ENCODE measurements at places on chromosomes 12 and 14.

- no peak for DNase-seq
Observed at GRCh38 chr12:91179966-91180561, 2.6 kb downstream of the DCN start.

DNA sequence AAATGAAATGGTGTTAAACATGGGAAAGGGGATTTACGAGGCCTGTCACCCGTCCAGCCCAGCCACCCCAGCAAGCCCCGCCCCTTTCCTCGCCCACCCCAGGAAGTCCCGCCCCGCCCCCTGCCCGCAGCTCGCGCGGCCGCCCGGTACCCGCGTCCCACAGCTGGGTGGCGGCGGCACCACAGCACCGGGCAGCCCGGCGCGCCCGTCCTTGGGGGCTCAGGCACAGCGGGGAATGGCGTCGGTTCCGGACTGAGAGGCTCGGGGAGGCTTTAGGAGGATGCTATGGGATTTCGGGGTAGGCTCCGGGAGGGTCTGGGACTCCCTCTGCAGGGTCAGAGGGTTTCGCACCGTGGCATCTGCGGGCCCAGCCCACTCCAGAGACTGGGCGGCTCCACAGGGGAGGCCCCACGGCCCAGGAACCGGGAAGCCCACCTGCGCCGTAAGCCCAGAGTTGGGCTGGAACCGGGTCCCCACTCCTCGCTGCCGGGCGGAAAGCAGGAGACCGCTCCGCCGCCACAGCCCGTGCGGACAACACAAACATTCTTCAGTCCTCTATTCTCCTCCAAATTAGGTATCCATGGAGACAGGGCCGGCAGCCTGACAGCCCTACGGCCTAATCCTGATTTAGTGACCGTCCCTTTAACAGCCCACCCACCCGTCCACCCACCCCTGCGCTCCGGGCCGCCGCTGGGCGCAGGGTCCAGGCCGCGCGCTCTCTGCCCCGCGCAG lies 1.4 kb downstream of the FIGNL2 start:
- DNase-seq = no peak

GRCh38 chr12:31832740-31833729 lies 104.2 kb upstream of the AMN1 start:
- DNase-seq = no peak

GRCh38 chr12:49740930-49741881 lies at the start of gene TMBIM6:
TSS of gene TMBIM6 (plus strand) at chr12:49741557. CDS start at chr12:49752494, 10,937 bp downstream.
- peak; percentile 100 for DNase-seq

DNA sequence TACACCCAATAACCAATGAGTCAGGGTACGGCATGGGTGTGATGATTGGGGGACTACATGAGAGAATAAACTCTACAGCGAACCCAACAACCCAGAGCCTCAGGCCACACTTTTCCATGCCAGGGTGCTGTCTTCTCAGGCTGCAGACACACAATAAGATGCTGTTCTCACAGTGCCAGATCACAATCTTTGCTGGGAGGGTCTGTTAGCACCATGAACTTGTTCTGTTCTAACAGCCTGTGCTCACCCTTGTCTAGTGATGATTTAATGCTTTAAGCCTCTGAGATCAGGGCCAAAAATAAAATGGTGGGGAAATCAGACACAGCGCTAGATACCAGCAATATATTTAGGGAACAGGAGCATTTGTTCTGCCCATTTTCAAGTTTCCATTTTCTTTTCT lies 621.9 kb upstream of the TBX3 start:
- DNase-seq = no peak

DNA sequence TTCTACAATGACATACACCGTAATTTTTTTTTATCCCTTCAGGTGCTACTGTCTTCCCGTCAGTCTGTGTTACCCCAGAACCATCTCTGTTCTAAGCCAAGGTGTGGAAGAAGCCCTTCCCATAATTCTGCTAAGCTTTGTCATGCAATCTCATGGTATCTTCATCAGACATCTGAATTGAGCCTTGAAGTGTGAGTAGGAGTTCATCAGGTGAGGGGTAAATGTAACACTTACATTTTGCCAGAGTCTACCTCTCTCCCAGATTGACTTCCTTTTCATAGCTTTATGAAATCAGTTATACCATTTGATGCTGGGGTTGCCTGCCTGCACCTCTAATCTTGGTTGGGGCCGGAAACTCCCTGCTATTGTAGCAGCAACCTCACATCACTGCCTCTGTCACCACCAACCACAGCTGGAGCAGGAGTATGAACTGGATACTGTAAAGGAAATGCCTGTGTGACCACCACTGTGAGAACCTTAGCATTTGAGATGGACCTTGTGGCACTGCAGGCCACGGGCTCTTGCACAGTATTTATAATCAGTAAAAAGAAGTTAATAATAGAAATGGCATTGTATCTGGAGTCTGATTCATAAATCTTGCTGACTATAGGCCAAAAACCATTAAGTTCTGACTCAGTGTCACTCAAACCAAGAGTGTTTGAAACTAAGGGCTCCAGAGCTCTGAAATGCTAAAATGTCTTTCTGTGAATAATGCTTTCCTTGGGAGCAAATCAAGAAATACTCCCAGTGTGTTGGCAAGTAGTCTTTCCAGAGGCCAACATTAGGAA lies 58.7 kb upstream of the STK38L start:
- peak; percentile 19 for DNase-seq

DNA sequence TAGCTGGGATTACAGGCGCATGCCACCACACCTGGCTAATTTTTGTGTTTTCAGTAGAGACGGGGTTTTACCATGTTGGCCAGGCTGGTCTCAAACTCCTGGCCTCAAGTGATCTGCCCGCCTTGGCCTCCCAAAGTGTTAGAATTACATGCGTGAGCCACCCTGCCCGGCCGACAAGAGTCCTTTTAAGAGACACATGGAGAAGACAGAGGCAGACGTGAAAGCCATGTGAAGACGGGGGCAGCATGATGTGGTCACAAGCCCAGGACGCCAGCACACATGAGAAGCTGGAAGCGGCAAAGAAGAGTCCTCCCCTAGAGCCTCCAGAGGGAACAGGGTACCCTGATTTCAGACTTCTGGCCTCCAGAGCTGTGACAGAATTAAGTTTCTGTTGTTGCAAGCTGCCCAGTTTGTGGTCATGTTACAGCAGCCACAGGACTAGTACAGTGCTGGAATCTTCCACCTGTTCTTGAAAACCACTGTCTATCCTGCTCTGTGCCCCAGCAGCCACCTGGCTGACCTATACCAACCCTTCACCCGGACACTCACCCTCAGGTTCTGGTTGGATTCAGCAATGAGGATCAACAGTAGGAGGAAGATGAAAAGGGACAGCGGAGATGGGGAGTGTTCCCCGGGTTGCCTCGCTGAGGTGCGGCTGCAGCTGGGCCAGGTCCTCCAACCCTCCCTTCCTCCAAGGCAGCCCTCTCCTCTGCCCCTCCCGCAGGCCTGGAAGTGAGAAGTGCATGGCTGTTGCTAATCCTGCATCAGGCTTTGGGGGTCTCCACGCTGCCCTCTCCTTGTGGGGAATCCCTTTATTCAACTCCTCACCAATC lies 16.9 kb downstream of the VPS37B start:
- DNase-seq = no peak

- DNase-seq = no peak
Observed at GRCh38 chr12:100138048-100138802, 4.4 kb downstream of the BLTP3B start.

DNA sequence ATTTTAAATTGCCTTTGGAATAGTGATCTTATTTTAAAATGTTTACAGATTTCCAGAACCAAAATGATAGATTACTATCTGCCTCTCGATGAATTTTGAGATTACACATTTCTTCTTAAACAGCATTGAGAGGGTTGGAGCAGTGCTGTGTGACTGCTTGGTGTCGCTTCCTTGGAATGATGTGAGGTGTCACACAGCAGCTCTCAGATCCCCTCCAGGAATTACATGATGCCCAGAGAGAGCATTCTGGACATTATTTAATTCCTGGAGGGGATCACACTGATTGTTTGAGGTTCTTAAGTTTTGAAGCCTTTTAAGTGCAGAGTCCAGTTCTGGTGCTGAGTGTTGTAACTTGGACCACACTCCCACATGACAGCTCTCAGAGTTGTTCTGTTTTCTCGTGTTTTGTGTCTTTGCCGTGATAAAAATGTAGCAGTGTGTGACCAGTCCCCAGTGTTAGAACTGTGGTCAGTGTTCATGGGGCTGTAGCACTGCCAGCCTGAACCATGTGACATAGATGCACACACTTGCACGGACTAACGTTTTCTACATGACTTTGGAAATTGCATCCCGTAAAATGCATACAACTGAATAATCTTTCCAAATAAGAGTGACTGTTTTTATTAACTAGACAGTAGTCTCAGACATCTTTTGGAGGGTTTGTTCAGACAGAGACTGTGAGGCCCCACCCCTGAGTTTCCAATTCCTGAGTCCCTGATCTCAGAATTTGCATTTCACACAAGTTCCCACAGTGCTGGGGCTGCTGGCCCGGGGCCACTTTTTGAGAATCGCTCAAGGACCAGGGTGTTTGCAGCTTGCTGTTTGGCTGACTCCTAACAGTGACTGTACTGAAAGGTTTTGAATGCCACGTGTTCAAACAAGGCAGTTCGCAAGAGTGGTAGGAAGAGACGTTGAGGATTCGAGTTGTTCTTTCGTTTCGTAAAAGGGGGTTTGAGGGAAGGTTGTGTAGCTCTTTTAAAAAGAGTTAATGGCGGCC lies 26.0 kb downstream of the XRCC3 start:
- no peak for DNase-seq

DNA sequence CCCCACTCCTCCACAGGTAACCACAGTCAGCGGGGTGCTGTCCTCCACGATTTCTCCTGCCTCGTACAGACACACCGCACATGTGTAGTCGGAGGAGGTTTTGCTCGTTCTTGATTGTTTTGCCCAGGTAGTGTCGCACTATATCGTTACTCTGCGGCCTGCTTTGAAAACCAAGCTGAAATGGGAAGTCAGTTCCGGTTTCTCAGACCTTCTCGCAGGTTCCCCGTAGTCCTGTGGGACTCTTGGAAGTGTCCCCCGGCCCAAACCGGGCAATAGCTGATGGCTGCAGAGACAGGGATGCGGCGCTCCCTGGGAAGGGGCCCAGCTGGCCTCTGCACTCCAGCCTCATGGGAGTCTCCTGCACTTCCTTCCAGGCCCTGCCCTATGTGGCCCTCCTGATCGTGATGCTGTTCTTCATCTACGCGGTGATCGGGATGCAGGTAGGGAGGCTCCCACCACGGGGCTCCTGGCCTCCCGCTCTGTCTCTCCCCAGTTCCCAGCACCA lies 141.3 kb upstream of the FKBP4 start:
- DNase-seq = no peak

- no peak for DNase-seq
Observed at GRCh38 chr14:100786576-100787219, 39.2 kb upstream of the MEG3 start.

DNA sequence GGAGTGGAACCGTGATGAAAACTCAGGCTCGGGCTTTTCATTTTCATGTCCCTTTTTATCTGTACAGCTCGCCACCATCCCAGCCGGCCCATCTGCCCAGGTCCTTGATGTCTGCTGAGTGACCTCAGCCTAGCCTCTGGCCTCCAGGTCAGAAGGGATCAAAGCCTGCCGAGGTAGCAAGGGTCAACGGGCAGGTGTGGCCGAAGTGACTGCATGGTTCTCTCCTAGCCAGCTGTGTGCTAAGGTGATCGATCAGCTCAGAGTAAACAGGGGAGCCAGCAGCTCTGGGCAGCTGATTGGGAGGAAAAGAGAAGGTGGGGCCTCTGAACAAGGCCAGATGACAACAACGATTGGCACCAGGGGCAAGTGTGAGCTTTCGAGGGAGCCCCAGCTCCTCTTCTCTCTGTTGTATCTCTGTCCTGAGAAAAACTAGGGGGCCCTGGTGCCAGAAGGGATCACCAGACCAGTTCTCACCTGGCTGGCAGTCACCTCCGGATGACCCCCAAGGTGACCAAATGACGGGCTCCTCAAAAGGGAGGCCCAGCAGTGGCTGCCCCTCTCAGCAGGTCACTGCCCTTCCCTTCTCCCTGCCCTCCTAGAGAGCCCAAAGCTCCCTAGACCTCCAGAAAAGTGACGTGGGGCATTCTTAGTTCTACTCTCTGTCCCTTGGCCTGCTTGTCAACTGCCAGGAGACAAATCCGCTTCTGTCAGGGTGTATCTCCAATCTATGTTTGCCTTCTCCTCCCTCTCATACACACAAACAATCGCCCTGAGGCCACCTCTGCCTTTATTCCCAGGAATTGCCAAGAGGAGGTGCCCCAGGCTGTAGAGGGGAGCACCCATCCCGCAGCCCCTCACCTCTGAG lies 3.4 kb downstream of the SLC6A12 start:
- DNase-seq = no peak

DNA sequence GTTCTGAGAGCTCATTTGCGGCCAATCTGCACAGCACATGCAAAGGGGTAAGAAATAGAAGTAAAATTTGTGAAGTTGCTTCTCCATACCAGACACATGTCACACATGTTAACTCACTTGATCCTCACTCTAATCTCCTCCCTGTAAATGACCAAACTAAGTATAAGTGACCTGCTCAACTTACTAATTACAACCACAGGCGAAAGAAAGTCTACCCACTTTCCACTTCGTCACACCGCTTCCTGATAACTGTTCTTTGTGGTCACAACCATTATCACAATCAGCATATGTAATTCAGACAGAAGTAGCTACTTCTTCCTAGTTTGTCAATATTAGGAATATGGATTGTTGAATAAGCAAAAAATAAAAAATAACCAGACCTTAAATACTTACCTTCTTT lies 293.7 kb upstream of the CLEC14A start:
- DNase-seq = no peak
